ENCODE measurements at places on chromosomes 1 and 21.

- no peak for DNase-seq
These were observed 53.7 kb upstream of the PLA2G4A start for GRCh38 chr1:186775036-186775435.

- no peak for DNase-seq
These were observed 550.7 kb downstream of the PTPRU start for GRCh38 chr1:29786791-29787732.

DNA sequence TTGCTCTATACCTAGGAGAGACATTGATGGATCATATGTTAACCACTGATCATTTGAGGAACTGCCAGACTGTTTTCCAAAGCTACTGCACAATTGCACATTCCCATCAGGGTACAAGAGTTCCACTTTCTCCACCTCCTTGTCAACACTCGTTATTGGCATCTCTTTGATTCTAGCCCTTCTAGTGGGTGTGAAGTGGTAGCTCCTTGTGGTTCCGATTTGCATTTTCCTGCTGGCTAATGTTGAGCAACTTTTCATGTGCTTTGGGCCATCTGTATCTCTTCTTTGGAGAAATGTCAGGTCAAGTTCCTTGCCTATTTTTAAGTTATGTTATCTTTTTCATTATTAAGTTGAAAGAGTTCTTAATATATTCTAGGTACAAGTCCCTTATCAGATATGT, 90.1 kb downstream of the DMRTB1 start:
- DNase-seq: no peak

- DNase-seq: no peak
These were observed 104.0 kb upstream of the PPM1J start for GRCh38 chr1:112818990-112819689.

DNA sequence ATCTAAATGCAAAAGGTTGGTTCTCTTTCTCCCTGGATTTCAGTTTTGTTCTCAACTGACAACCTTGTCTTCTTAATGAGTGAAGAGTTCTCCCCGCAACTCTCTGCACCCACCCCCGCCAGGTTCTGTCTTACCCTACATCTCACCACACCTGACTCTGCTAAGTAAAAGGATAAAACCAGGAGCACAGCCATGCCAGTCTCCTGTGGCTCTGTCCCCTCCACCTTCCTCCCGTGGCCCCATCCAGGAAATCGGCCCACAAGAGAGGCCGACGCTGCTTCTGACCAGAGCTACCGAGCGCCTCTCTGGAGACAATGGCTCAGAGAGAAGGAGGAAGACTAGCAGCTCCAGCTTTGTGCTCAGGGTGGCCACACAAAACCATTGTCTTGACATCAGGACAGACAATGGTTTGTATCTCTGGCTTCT, 72.2 kb downstream of the PLEKHA6 start:
- no peak for DNase-seq

- DNase-seq: no peak
These were observed 182.3 kb downstream of the FCRL5 start for GRCh38 chr1:157369808-157370521.

GRCh38 chr1:183361081-183361480, 57.1 kb downstream of the NMNAT2 start:
- no peak for DNase-seq

DNA sequence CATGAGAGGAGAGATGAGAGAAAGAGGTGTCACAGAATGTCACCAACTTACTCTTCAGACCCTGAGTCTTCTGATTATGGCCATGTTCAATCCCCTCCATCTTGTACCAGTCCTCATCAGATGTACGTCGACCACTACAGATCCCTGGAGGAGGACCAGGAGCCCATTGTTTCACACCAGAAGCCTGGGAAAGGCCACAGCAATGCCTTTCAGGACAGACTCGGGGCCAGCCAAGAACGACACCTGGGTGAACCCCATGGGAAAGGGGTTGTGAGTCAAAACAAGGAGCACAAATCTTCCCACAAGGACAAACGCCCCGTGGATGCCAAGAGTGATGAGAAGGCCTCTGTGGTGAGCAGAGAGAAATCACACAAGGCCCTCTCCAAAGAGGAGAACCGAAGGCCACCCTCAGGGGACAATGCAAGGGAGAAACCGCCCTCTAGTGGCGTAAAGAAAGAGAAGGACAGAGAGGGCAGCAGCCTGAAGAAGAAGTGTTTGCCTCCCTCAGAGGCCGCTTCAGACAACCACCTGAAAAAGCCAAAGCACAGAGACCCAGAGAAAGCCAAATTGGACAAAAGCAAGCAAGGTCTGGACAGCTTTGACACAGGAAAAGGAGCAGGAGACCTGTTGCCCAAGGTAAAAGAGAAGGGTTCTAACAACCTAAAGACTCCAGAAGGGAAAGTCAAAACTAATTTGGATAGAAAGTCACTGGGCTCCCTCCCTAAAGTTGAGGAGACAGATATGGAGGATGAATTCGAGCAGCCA, 8.0 kb downstream of the ELOA start:
- DNase-seq: no peak

GRCh38 chr21:45990741-45991605, 9.4 kb downstream of the COL6A1 start:
- DNase-seq: no peak

DNA sequence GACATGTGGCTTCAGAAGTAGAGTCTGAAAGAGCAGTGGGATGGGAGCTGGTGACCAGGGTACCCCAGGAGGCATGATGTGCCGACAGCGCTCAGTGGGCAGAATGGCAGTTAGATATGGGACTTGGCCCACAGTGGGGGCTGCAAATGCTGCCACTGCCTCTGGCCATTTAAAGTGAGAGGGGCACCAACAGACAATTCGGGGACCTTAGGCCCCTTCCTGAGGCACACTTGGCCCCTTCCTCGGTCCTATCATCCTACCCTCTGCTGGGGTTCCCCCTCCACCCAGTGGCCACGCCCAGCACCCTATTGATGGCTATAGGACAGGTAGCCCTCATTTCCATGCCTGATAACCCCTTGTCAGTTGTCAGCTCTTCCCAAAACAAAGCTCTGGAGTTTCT, 36.6 kb upstream of the EPHA8 start:
- DNase-seq: no peak

DNA sequence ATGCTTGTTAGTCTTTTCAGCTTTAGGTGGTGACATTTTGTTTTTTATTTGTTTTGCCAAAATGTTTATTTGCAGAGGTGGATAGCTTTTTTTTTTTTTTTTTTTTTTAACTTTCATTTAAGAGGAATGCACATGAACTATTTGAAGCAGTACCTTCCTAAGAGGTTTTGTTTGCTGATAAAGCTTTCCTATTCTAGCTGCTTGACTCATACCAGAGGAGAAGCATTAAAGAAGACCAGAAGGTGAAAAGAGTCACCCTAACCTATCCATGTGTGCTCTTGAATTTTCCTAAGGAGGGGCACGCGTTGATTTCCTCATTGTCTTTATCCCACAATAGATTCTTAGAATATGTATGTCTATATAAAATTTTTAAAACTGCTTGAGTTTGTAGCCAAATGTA, 57.7 kb downstream of the PRDM2 start:
- no peak for DNase-seq

DNA sequence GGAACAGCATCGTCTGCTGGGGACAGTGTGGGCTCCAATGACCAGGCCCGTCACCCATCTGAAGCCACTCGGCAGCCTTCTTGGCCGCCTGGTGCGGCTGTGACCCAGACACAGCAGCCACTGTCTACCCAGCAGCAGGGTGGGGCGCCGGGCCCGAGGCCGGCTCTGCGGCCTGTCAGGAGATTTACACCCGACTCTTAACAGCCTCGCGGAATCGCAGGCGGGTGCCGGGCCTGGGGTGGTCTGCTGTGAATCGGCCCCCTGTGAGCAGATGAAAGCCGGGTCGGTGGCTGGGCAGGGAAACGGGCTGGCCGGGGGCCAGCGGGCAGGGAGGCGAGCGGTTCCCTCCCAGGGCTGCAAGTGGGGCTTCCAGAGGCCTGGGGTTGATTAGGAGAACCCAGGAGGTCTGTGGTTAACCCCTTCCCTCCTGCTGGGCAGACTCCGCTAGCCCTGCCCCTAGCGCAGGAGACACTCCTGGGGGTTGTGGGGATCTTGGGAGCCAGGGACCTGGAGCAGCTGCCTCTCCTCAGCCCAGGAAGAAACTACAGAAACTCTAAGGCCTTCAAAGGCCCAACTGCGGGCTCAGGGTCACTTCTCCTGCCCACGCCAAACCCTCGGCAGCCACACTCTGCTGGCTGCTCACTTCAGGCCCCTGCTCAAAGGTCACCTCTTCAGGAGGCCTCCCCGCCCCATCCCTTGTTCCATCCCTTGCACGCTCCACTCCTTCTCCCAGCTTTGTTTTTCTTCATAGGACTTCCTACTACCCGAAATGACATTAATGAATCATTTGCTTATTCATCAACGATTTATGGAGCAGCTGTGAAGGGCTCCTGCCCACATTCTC, 15.6 kb downstream of the RUNX3 start:
- DNase-seq: no peak

- DNase-seq: no peak
These were observed 115.2 kb downstream of the ROR1 start for GRCh38 chr1:63888984-63889383.

DNA sequence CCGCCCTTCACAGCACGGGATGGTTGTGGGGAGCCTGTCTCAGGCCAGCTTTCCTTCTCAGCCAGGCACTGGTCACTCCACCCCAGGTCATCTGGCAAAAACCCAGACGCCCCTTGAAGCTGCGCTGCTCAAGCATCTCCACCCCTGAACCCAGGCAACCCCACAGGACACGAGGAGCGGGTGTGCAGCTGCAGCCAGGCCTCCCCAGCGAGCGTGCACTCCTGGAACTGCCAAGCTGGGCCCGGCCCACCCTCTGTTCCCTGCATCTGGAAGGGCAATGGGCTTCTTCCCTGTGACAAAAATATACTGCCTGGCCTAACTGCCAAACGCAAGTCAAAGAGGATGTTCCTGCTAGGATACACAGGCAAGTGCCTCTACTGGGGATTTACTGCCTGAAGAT, 39.7 kb downstream of the SLC66A1 start:
- no peak for DNase-seq

- DNase-seq: no peak
These were observed 1.2 kb downstream of the ELOVL1 start for GRCh38 chr1:43366601-43367025.

DNA sequence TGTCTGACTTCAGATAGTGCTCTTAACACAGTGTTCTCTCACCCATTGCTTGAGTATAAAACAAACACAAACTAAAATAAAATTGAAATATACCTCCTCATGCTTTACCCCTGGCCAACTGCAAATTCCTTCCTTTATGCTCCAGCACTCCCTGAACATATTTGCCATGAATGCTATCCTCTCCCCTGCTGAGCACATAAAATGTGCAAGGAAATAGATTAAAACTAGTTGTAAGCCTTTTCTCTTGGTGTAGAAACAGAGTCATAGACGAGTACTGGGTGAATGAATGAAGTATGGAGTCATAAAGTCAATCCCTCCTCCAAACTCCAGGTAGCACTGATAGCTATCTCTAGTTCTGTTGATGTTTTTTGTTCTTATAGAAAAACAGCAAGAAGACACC, 2.6 kb downstream of the GPR161 start:
- DNase-seq: no peak

DNA sequence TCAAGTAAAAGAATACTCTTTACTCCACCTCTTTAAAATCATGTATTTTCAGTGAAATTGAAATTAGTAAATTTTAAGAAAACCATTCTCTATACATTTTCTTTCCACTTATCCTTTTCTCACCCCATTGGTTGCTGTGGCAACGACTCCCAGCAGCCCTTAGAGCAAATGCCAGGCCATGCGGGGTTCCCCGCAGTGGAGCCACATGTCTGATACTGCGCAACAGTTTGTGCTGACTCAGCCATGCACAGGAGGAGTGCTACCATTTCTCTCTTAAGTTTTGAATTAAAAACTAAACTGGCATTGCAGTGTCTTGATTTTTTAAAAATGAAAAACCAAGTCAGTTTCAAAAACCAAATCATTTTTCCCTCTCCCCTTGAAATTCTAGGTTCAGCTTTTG, 214.1 kb upstream of the L1TD1 start:
- DNase-seq: no peak

DNA sequence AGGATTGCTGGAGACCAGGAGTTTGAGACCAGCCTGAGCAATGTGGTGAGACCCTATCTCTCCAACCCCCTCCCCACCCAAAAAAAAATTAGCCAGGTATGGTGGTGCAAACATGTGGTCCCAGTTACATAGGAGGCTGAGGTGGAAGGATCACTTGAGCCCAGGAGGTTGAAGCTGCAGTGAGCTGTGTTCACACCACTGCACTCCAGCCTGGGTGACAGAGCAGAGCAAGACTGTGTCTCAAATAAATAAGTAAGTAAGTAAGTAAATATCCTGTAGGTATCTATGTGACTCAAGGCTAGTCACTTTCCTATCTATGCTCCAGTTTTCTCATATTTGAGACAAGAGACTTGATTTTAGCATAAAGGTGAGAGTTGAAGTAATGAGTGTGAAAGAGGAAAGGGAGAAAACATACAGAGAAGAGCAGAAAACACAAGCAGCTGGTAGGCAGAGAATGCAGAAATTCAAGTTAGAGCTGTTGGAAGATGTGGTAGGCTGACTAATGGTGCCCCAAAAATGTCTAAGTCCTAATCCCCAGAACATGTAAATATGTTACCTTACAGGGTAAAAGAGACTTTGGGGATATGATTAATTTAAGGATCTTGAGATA, 7.5 kb downstream of the PPP1R12B start:
- DNase-seq: no peak

- no peak for DNase-seq
These were observed 20.6 kb upstream of the MYCL start for GRCh38 chr1:39922251-39922688.

DNA sequence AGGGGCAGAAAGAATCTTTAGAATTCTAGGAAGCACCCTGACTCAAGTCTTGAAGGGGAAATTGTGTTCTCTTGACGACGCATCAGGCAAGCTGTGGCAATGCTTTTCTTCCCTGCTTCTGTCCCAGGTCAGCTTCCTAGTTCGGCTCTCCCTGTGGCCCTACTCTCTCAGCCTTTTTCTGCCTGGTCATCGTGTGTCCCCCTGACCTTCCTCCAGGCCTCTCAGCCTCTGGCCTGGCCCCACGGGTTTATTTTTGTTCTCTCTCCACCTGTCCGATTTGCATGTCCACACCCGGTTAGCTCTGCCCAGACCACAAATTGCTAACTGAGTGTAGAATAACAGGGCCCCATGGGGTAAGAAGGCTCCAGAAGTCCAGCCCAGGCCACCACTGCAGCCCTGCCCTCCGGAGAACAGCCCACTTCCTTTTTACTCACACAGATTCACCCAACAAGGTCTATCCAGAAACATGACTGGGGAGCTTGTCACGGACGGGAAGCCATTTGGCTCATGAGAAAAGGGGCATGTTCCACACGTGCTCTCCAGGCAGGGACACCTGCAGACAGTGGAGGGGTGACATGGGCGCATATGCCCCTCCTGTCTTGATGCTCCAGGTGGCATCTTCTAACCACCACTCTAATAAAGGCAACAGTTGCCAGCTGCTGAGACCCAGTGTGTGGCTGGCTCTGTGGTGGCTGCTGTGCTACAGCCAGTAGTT, 9.8 kb downstream of the KCNN3 start:
- no peak for DNase-seq
